NAMALWA (cell line): ENCODE measurements at places on chromosomes 7 and 10.

GRCh38 chr7:28114056-28114455 is 66.5 kb downstream of the JAZF1 start:
- DNase-seq, result no peak

GRCh38 chr7:117019786-117020590 is 66.7 kb downstream of the ST7 start:
- DNase-seq, result no peak

GRCh38 chr7:76225379-76225778 is 23.7 kb downstream of the SRRM3 start:
- DNase-seq, result peak; percentile 42

DNA sequence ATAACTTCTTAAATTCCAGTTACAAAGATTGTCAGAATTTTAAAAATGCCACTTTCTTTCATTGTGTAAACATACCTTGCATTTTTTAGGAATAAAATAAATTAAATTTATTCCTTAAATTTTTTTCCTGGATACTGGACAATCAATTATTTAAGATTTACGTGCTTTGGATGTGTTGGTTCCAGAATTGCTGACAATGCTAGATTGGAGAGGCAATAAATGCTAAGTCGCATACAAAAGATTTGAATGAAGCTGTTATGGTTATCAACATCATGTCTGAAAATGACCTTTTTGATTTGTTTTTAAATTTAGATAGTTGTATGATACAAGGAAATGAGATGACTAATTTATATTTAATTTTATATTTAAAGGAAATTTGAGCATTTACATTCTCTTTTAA is 89.2 kb upstream of the SEMA3A start:
- no peak for DNase-seq

DNA sequence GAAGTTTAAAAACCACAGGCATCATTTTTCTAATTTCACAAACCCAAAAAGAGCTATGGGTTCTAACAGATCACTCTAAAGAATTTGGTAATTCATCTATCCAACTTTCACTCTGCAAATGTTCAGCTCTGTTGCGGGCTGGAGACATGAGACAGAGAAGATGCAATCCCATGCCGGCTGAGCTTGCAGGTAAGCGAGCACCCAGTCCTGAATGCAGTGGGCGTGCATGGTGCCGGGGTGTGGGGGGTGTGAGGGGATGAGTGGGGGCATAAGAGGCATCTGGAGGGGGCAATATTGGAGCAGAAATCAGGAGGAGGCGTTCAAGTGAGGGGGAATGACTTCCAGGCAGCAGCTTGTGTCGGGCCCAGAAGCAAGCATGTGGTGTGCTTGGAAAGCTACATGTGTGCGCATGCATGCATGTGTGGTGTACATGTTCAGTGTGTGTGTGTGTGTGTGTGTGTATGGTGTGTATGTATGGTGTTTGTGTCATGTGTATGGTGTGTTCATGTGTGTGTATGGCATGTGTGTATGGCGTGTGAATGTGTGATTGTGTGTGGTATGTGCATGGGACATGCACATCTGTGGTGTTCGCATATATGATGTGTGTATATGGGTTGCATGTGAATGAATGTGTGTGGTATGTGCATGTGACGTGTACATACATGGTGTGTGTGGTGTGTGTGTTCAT is 172.9 kb downstream of the PRKCQ start:
- DNase-seq, result no peak

GRCh38 chr10:78846760-78847159 is 222.0 kb upstream of the ZMIZ1 start:
- no peak for DNase-seq

DNA sequence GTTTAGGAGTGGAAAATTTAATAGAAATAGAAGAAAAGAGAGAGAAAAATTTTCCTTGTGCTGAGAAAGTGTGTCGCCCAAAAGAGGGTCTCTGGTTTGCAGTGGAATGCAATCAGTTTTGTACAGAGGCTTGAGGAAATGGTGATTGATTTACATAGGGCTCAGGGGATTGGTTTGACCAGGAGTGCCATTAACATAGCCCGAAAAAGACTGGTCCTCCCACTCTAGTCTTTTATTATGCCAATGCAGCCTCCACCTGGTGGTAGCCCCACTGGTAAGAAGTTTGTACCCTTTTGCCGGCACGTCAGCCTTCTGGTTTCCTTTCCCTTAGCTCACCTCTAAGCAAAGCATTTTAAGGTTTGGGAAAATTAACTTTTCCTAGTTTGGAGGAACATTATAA is 885.3 kb downstream of the XPNPEP1 start:
- no peak for DNase-seq

DNA sequence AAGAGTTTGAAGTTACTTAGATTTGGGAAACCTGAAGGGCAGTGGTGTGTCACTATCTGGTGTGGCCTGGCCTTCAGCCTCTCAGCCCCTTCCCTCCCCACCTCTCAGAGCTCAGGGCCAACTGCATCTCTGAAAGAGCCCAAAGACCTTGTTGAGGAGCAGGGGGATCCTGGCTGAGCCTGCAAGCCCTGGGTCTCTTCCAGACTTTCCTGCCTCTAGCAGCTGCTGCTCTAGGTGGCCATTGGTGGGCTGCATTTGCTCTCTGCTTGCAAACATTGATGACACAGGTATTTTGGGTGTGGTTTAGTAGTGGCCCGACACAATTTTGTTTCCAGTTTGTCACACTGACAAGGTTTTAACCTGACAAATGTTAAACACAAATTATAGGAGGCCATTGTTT is 3.1 kb upstream of the UPP1 start:
- no peak for DNase-seq

DNA sequence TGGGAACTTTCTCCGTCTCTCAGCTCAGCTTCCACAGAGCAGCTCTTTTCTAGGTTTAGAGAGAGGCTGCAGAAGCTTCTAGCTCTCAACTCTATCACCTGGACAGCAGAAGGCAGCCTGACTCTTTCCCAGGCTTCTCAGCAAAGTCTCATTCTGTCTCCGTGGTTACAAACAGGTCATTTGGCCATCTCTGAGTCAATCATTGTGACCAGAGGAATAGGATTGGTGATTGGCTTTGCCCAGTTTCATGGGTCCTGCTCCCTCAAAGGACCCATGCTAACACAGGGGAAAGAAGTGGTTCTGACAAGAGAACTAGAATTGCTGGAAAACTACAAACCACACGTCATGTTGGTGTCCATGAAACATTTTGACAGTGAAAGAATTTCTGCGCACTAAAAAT is 43.6 kb downstream of the PRR15 start:
- DNase-seq, result no peak

DNA sequence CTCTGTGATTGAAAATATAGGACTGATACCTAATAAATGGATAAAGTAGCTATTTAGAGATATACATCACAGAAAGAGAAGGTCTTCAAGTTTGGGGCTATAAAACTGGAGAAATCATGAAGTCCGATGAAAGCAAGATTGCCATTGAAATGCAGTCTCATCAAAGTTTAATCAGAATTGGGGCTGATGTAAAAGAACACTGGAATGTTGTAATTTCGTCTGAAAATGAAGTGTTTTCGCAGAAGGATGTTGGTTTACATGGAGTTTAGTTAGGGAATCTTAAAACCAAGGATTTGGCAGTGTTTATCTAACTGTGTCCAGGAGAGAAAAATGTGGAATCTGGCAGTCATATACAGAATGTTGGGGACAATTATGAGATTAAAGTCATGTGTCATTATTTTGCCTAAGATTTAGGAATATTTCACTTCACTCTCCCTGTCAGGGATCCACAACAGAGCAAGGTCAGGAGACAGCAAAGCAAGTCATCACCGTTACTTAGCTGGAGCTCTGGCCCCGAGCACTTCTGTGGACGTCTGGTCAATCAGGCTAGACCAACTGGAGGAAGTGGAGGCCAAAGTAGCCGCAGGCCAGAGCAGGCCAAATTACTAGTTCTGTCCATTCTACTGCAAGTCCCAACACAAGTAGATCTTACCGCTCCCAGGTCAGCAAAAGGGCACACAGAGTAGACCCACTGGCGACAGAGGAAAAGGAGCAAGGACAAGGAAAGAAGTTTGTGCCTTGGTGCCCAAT is 37.0 kb downstream of the EPDR1 start:
- no peak for DNase-seq

DNA sequence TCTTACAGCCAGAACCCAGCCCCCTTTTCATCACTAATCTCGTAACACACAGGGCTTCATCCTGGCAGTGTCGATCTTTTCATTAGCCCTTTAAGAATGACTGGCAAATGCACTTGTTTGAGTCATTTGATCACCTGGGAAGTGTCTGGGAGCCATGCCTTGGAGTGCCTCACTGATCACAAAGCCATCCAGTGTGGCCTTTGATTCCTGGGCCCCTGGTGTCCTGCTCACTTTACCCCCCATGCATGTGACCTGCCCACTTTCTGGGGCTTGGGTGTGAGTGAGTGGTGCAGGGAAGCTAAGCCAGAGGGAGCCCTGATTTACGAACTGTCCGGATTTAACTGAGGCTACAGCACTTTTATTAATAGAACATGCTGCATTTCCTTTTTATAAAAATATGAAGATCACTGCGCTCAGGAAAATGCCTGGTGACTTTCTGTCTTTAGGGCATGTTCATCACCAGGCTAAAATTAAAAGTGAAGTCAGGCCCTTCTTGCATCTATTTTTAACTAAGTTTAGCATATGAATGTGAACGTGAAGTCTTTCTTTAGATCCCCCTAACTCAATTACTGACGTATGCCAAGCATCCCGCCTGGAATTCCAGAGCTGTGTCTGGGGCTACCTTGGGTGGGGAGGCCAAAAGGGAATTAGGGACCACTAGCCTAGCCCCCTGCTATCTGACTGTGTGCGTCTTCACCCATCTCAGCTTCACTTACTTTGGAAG is 23.6 kb downstream of the RBM20 start:
- DNase-seq, result no peak
